ENCODE measurements at places on chromosomes 5 and 9.

DNA sequence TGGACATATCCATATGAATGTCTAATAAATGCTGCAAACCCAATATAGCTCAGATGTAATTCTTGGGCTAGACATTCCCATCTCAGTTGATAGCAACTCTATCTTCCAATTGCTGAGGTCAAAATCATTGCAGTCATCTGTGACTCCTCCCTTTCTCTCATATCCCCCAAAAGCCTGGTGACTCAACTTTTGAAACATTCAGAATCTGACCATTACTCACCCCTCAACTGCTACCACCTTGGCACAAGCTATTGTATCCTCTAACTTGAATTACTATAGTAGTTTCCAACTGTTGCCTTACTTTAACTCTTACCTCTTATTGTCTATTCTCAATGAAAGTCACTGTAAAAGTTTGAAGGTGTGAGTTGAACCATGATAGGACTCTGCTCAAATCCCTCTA lies 600.1 kb upstream of the RGMB start:
- DNase-seq: no peak

DNA sequence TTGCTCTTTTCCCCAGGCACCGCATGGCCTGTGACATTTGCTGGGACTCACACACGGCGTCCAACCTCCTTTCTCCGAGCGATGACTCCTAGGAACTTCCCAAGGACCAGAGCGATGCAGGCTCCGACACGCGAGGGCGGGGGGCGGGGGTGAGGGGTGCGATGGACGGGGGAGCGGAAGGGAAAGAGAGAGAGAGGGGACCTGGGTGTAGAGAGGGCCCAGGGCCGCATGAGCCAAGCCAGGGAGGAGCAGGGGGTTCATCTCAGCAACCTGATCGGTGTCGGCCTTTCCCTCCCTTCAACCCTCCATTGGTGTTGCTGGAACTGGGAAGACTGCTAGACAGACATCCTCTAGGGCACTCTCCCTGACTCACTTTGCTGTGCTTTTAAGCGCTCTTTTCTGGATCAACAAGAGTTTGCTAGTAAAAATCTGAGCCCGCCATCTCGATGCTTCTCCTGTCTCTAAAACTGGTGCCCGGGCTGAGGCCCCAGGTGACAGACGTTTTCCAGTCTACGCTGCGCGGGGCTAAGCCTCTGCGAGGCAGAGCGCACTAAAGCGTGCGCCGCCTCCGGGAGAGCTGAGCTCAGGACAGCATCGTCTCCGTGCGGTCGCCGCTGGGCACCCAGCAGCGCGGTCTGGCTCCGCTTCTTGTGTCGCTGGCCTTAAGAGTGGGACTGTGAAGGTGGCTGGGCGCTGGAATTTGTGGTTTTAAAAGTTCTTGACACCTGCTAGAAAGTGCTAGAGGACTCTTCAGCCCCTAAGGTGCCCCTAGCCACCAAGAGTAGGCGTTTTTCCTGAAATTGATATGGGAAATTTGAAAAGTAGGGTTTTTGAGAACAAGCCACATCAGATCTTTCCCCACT lies 1.0 kb upstream of the TSLP start:
- no peak for DNase-seq

DNA sequence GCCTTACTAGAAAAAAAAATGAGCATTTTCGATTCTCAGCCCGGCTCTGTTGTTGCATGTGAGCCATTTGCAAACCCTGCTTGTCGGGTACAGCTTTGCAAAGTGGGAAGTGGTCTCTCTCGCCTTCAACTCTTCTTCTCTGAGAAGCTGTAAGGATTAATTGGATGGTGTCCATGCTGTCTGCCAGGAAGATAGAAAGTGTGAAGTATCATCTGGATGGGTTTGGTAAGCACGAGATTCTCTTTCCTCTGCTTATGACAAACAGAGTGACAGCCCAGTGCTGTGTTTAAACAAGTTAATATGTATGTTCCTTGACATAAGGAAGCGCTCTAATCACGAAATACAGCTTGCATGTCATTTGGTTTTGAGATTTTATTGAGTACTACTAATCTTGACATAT lies 109.1 kb upstream of the SPATA31D4 start:
- DNase-seq: no peak

- no peak for DNase-seq
These were observed 40.8 kb upstream of the SLCO6A1 start for GRCh38 chr5:102539562-102539961.

DNA sequence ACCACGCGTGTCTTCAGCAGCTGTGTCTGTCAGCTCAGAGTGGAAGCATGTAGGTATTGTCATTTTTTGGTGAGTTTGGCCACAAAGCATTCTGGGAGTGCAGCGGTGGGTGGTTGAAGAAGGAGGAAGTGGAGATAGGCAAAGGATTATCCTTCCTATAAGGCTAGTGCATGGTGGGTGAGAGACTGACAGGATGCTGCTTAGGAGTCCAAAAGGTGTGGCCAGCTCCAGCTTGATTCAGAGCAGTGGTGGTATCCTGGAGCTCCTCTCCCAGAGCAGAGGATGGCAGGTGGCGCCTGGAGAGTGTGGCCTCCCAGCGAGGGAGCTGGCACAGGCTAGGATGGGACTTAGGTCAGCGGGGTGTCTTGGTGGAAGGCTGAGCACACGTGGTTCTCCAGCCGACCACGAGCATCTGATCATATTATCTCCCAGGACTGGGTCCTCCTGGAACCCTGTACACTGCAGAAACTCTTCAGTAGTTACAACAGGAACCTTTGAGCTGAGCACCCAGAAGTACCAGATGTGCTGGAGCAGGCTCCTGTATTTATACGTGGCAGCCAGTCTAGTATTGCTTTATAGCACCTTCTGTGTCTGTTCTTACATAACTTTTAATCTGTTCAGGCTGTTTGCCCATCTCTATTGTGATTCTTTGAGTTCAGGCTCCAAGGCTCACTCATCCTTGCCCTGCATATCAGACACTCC lies 29.6 kb downstream of the MAML1 start:
- DNase-seq: no peak

- DNase-seq: no peak
These were observed 27.1 kb upstream of the GAS1 start for GRCh38 chr9:86974421-86974820.

GRCh38 chr5:65548281-65548680 lies 14.7 kb downstream of the CENPK start:
- DNase-seq: no peak

DNA sequence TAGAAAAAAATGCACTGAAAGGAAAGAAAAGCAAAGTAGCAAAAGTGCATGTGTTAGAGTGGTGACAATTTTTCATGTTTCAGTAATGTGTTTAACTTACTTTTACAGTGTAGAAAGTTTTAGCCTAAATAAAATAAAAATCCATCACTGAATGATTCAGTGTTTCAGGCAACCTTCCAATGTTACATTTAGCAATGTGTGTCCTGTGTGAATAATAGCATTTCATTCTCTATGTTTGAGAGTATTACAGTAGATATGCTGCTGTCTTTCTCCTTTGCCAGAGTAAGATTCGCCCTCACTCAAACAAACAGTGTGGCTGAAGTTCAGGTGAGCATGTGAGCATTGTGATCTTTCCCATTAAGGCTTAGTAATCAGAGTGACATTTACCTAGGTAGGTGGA lies 171.1 kb downstream of the TARS1 start:
- DNase-seq: no peak

GRCh38 chr9:114572199-114572598 lies 15.4 kb upstream of the ATP6V1G1 start:
- DNase-seq: no peak

GRCh38 chr5:149893403-149893931 lies 51.1 kb downstream of the PDE6A start:
- DNase-seq: no peak

- DNase-seq: no peak
These were observed 391.6 kb upstream of the CHD1 start for GRCh38 chr5:99320436-99320835.

GRCh38 chr9:117125531-117125930 lies 289.3 kb downstream of the ASTN2 start:
- no peak for DNase-seq

DNA sequence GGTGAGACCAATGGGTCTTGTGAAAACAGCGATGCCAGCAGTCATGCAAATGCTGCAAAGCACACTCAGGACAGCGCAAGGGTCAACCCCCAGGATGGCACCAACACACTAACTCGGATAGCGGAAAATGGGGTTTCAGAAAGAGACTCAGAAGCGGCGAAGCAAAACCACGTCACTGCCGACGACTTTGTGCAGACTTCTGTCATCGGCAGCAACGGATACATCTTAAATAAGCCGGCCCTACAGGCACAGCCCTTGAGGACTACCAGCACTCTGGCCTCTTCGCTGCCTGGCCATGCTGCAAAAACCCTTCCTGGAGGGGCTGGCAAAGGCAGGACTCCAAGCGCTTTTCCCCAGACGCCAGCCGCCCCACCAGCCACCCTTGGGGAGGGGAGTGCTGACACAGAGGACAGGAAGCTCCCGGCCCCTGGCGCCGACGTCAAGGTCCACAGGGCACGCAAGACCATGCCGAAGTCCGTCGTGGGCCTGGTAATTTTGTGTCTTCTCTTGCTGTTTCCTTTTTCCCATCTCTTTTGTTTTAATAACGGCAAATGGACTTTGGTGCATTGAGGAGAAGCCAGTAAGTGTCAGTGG lies 98.0 kb downstream of the EHMT1 start:
- no peak for DNase-seq

DNA sequence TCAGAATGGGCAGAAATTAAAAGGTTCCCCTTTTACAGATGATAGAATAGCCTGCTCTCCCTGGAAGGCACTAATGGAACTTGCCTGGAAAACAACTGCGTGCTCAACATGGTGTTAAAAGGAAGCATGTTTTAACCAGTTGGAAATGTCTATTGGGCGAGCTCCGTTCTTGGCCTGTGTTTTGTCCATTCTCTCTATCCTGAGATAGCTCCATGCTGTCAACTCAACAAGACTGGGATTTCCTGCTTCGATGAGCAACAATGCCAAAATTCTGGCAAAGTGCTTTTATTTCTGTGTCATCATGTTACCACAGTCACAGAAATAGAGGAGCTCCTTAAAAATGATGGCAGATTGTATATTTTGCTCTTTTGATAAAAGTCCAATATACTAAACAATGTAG lies 198.3 kb downstream of the PLK2 start:
- DNase-seq: no peak

All from activated CD8-positive, alpha-beta memory T cell treated with anti-CD3 and anti-CD28 coated beads for 1 hour (primary cell).